ENCODE measurements at places on chromosomes 11 and 22.

GRCh38 chr11:100316952-100317351, 370.1 kb upstream of the ARHGAP42 start:
- no peak for DNase-seq

DNA sequence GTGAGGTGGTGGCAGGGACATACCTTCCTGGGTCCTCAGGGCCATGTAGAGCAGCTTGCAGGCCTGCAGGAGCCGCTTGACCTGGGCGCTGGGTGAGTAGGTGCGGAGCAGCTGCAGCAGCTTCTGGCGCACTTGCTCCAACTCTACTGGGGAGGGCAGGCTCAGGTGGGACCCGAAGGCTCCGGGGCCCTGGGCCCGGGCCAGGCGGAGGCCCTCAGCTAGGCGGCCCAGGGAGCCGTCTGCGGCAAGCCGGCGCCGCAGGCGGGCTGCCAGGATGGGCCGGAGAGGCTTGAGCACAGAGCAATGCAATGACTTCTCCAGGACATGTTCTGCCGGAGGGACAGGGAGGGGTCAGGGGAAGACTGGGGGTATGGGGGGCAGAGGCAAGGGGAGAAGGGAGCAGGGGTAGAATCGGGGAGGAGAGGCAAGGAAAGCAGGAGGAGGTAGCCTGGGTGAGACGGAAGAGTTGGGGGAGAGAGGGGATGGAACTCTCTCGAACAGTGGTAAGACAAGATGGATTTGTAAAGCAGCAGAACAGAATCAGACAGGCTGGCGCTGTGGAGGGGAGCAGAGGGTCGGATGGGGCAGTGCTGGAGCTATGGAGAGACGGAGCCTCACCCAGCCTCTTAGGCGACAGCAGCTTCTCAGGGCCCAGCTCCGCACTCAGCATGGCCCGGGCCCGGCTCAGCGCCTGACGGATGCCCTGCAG, 2.2 kb downstream of the RIN1 start:
- DNase-seq, result no peak

- no peak for DNase-seq
These were observed 33.7 kb downstream of the EXPH5 start for GRCh38 chr11:108559904-108560303.

DNA sequence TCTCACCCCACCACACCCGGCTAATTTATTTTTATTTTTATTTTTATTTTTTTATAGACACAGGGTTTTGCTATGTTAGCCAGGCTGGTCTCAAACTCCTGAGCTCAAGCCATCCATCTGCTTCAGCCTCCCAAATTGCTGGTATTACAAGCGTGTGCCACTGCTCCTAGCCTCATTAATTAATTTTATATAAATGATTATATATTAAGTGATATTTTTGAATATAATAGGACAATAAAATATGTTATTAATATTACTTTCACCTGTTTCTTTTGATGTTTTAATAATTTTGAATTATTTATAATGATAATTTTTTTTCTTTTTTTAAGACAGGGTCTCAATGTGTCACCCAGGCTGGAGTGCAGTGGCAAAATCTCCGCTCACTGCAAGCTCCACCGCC, 2.2 kb upstream of the SEC14L4 start:
- DNase-seq, result no peak

DNA sequence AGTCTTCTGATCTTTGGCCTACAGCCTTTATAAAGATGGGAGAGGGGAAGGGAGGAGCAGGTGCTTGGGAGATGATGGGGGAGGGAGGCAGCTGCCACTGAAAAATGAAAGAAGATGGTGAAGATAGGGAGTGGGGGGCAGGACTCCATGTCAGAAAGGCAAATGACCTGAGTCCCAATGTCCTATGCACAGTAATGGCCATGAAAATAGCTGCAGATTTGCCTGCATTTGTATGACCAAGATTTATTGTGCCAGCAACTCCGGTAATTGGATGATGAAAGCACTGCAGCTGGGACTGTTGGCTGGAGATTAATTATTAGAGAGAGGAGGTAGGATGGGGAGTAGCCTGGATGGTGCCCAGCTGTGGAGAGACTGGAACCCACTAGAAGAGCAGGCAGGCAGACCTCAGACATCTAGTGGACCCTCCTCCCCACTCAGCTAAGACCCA, 36.1 kb downstream of the NEU3 start:
- no peak for DNase-seq

GRCh38 chr11:45820211-45820857, 15.4 kb downstream of the SLC35C1 start:
- DNase-seq, result no peak

DNA sequence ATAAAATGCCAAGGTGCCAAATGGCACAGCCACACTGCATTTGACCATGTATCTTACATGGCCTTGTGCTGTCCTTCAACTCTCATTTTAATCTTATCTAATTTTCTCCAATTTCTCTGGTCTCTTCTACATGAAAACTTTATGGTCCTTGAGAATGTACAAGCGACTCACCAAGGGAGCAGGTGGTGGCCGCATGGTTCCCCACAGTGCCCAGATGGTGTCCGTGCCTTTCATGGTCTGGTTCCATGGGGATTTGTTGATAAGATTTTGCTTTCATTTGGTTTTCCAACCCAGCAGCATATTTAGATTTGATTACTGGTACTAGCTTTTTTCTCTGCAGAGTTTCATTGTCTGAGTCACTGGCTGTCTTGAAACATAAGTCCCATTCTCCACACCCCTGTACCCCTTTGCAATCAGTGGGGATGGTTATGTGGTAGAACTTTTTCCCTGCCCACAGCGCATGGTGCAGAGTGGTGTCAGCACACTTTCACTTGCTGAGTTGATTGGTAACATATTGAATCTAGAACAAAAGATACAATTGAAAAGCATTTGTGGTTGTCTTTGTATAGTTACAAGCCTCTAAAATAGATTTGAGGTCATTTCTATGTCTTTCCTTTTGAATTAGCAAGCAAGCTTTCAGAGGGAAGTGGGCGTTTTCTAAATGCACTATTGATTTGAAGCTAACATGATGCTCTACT, 24.1 kb downstream of the ZNRF3 start:
- peak; percentile 41 for DNase-seq

DNA sequence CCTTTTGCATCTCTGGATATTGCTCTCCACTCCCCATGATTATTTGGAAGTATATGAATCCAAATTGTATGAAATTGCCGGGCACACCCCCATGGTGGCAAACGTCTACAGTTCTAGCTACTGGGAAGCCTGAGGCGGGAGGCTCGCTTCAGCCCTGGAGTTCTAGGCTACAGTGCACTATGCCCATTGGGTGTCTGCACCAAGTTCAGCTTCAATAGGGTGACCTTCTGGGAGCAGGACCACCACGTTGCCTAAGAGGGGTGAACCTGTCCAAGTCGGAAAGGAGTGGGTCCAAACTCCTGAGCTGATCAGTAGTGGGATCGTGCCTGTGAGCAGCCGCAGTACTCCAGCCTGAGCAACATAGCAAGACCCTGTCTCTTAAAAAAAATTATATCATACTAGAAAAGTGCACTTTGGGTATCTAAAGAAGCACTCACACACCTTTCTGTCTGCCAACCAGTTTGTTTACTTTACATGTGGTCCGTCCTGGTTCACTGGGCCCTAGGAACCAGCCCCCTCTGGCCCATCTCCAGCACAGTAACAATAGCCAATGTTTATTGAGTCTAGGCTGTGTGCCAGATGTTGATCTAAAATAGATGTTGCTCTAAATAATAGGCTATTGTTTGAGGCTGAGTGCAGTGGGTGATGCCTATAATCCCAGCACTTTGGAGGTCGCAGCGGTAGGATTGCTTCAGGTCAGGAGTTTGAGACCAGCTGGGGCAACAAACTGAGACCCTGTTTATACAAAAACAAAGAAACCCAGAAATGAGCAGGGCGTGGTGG, 16.4 kb upstream of the KAT5 start:
- DNase-seq, result peak; percentile 52

- no peak for DNase-seq
These were observed 1.5 kb downstream of the IGSF9B start for GRCh38 chr11:133955081-133955891.

DNA sequence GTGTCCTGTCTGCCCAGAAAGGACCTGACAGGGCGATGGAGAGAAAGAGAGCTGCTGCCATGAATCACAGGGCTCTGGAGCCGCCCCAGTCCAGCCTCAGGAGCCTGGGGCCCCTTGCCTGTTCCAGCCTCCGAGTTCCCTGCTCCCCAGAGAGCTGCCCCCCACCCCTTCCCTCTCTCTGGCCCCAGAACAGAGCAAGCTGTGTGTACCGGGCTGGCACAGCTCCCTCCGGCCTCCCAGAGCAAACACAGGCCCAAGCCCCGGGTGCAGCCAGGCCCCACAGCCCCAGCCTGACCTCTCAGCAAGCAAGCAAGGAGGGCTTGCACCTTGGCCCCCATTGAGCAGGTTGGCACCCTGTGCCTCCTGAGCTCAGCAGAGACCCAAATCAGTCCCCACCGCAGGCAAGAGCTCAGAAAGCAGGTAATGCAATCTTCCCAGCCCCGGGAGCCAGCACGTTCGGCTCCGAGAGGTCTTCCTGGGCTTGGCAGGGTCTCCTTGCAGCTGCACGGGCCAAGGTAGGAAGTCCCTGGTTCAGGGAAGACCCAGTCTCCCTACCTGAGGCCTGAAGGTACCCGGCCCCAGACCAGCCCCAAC, 1.4 kb downstream of the PACSIN3 start:
- DNase-seq, result no peak

GRCh38 chr11:128644576-128644975, 49.3 kb upstream of the FLI1 start:
- DNase-seq, result no peak

DNA sequence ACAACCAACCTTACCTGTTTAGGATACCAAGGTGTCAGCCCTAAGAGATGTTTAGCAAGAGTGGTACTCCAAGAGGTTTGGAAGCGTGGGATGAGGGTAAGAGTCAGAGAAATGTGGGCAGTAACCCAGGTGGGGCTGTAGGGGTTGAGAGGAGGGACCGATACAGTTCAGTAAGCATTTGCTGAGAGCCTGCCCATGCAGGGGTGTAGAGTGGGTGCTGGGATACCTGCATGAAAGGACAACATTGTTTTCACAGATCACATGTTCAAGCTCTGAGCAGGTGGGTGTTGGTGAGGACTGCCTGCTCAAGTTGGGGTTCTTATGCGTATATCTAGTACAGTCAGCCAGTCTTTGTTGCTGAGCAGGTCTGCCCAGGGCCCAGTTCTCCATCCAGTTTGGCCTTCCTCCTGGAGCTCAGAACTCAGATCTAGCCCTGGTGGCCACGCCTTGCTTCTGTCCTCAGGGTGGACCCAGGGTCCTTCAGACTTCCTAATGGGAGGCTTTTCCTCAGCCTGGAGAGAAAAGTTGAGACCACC, 14.8 kb downstream of the PPFIBP2 start:
- DNase-seq, result no peak

- DNase-seq, result no peak
These were observed 86.1 kb downstream of the NAT10 start for GRCh38 chr11:34191578-34191977.

DNA sequence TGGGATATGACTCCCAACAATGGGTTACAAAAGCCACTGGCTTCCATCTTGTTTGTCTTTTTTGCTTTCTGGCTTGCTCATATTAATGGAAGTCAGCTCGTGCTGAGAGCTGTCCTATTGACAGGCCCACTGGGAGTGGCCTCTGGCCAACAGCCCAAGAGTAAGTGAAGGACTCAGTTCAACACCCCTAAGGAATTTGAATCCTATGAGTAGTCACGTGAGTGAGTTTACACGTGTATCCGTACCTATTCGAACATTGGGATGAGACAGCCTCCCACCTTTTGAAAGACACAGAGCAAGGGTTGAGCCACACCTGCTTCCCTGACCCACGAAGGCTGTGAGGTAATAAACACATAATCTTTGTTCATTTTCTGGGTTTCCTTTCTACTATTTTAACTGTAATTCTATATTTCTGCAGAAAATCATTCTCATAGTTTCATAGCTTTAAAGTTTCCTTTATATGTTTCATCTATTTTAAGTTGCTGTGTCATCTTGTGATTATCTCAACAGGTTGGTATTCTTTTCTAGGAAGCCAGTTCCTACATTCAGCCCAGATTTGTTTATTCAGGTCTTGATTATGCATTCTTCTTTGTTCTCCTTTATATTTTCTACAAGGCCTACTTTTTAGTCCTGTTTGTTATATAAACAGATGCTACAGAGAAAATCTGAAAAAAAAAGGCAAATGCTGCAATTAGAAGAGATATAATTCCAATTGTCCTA, 802.3 kb downstream of the CNTN5 start:
- DNase-seq, result no peak

DNA sequence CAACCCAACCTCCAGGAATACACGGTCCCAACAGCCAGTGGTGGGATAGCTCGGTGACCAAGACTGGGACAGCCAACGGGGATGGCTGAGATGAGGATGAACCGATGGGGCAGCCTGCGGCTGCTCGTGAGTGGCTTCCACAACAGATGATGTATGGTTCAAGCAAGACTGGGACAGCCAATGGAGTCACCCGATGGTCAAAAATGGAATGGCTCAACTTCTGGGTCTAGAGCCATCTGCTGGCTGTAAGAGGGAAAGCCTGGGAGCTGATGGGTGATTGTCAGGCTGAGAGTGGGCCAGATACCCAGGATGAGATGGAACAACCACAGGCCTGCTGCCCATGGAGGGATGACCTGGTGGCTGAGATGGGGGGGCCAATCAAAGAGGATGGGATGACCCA, 35.5 kb downstream of the SYT7 start:
- no peak for DNase-seq

- DNase-seq, result no peak
These were observed 47.9 kb upstream of the FLI1 start for GRCh38 chr11:128645968-128646367.

- peak; percentile 92 for DNase-seq
These were observed 78.3 kb upstream of the AKIP1 start for GRCh38 chr11:8832571-8833260.

DNA sequence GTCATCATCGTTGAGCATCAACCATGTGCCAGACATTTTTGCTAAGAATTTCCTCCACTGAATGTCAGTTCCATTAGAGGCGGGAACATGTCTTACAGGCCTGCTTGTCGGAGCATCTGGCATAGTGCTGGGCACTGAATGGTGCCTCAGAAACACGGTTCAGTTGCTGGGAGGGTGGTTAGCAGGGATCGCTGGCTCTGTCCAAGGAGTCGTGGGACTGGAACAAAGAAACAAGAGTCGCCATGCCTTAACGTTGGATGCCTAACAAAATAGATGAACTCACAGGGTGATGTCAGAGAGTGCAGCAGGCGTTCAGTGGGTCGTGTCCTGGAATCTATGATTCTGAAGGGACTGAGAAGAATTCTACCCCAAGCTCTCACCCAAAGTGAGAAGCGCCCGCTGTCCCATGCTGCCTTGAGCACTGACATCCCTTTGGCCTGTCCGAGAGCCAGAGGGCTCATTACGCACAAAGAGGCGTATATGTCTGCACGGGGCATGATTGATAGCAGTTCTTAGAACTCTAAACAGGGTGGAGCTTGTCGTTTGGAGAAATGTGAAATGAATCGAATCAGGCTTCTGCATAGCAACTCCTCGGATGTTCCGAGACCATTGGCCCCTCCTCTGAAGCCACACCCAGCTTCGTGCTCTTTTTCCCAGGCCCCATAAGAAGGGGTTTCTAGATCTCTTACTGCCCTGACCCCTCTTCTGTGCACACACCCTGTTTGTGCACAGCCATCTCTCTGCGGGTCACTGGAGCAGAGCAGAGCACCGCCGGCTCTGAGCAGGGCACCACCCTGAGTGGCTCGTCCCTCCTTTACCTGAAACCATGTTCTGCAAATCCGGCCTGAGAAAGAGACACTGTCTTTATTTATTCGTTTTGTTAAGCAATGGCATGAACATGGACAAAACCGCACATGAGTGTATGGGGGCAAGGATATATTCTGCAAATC, 113.1 kb upstream of the B3GAT1 start:
- no peak for DNase-seq

GRCh38 chr11:8309311-8309710, 45.6 kb upstream of the LMO1 start:
- DNase-seq, result no peak

GRCh38 chr22:50184902-50185374, 775 bp upstream of the TRABD start:
- DNase-seq, result no peak

- DNase-seq, result no peak
These were observed 29.7 kb downstream of the KIAA0930 start for GRCh38 chr22:45210991-45211390.

All from SJCRH30 (cell line).